ENCODE measurements at places on chromosomes 7 and 10.

GRCh38 chr10:5809527-5810154 is 3.6 kb downstream of the GDI2 start:
- no peak for DNase-seq

DNA sequence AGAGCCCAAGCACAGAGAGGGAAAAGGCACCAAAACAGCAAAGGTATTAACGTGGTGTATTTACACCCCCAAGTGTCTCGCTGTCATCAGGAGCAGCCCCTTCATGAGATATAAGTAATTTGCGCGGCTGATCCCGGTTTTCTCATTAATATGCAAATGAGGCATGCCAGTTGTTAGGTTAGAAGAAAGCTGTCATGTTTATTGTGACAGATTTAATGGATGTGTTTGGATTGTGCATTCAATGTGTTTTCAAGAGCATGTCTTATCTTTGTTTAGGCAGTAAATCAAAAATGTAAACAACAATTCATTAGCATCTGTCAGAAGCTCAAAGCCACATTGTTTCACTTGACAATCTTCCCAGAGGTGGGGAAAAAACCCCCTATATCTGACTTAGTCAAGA is 56.5 kb upstream of the CTBP2 start:
- DNase-seq, result no peak

- no peak for DNase-seq
These were observed 61.7 kb downstream of the DOCK4 start for GRCh38 chr7:112144284-112145059.

DNA sequence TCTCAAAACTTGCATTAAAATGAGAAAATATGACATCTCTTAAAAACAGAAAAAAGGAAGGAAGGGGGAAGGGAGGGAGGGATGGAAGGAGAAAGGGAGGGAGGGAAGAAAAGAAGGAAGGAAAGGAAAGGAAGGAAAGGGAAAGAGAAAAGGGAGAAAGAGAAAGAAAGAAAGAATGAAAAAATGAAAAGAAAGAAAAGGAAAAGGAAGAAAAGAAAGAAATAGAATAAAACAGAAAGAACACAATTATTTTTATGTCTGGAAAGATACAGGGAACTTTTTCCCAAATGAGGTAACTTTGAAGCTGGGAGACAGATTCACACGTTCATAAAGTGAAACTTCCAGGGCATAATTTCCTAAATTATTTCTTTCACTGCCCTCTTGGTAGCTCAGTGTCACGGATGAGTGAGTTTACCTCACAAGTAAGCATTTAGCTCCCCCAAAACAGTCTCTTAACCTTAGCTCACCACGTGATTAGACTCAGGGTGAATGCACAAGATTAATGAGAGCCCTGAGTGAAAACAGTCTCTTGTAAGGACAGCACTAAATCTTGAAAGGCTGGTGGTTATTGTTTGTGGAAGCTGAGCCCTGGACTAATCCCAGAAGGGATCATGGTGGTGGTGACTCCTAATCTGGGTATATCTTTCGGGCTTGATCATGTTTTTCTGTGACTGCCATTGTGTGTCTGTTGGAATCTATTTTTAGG is 74.1 kb upstream of the HDAC9 start:
- no peak for DNase-seq

DNA sequence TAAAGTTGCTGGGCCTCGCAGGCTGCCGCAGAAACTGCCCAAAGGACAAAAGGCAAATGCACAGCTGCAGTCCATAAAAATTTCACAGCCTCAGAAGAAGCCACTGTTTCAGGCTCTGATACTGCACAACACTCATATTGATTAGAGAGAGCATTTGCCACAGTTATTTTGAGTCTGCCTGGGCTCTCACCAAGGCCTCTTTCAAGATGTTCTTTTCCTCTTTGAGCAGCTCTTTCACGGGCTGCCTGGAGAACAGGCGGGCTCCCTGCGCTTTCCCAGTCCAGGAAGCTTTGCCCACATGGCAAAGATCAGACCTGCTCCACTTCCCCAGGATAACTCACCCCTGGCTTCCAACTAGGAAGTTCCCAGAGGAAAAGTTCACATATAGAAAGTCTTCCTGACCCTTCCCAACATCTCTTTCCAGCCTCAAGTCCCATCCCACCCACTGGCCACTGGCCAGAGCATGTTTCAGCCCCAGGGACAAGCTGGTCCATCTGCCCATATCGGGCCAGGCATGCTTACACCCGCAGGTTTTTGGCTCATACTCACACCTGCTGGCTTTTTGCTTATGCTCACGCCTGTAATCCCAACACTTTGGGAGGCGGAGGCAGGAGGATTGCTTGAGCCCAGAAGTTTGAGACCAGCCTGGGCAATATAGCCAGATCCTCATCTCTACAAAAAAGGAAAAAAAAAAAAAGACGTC is 3.3 kb downstream of the SLIT1 start:
- DNase-seq, result no peak

- DNase-seq, result no peak
These were observed 1.4 kb upstream of the ELMO1 start for GRCh38 chr7:37450035-37450434.

DNA sequence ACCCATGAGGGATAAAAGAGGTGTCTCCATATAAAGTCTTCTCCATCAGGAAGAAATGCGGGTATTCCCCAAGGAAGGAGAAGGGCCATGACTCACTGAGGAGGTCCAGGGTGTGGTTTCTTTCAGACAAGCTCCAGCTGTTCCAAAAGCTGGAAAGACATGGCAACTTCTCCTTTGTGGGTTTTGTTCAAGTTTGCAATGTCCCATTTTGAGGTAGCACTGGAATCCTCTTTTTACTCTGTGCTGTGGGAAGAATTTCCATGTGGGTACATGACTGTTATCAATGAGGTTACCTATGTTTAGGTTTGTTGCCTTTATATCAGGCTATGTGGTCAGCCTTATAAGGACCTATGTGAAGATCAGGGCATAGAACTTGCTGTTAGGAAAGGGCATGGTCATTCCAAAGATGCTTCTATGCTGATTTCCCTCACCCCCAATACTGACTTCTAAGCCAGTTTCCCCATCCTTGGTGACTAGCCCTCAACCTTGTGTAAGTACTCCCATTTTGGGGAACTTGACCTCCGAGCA is 697.5 kb downstream of the INHBA start:
- no peak for DNase-seq

DNA sequence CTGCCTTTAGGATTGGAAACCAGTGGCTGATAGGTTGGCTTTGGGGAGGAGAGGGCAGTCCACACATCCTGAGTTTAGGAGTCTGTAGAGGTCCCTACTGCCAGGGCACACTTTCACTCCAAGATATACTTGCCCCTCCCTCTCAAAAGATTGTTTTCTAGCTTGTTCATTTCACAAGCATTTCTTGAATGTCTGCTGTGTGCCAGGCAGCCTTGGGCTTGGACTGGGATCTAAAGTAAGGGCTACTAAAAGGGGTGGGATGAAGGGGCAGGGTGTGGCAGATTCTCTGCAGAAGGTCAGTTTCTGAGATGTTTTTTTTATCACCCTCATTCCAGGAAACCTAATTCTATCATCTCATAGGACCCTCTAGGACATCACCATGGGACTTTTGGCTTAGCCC is 272.4 kb downstream of the SKAP2 start:
- DNase-seq, result no peak

GRCh38 chr10:72318418-72319262 is 36.1 kb downstream of the DNAJB12 start:
- DNase-seq, result no peak

DNA sequence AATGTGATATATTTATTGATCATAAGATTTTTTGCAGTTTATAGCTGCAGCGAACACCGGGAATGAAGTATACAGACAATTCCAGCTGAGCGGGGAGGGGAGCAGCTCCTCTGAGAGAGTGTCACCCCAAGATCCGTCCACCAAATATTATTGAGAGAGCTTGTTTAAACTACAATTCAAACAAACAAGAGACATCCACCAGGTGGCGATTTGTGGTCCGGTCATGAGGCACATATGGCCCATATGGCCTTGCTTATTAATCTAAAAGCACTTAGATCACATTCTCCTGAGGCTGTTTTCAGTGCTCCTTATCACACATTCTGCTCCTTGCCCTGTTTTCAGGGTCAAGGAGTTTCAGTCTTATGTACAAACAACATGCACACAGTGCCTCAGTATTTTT is 83.1 kb downstream of the THSD7A start:
- DNase-seq, result no peak

DNA sequence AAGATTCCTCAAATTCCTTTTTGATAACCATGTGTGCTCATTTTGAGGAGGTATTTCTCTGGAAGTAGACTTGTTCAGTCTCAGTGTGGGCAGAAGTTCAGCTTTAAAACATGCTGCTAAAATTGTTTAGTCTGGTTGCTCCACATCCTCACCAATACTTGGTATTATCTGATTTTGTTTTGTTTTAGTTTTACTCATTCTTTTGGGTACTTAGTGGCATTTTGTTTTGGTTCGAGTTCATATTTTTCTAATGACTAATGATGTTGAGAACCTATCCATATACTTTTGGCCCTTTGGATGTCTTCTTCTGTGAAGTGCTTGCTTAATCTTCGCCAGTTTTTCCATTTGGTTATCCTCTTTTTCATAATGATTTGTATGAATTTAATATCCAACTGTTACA is 694.2 kb upstream of the FZD8 start:
- DNase-seq, result no peak

GRCh38 chr10:114605155-114605797 is 52.8 kb downstream of the ABLIM1 start:
- DNase-seq, result no peak

GRCh38 chr7:137535579-137535978 is 192.0 kb upstream of the PTN start:
- no peak for DNase-seq

- DNase-seq, result no peak
These were observed 100.5 kb downstream of the GLRX3 start for GRCh38 chr10:130236711-130237110.

DNA sequence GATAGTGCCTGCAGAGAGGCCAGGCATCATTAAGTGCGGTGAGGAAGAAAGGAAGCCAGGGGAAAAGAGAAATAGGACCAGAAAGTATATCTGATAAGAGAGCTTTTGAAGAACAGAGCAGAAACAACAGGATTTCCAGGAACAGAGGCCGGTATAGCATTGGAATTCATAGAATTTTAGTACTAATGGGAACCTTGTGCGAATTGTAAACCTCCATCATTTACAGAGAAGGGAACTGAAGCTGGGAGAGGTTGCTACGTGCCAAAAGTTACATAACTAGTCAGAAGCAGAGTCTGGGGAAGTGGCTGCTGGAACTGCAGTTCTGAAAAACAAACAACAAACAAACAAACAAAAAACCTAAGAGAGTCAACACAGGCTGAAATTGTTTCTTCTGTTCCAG is 5.4 kb upstream of the ZMYND11 start:
- no peak for DNase-seq

DNA sequence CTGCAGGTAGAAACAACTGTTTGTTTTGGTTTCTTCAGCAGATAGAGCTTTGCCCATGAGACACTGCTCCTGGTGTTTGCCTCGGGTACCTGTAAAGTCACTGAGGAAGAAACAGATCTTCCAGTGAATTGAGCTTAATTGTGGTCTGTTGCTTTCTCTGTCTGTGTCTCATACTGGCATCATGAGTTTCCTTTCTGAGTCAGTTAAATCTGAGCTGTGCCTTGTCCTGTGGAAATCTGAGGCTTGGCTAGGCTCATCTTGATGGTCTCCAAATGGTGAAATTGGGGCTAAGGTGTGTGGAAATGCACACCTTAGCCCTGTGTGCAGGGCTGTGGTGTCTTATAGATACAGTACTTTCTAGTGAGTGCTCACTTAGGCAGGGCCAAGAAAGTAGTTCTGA is 67.4 kb downstream of the GBF1 start:
- DNase-seq, result no peak

DNA sequence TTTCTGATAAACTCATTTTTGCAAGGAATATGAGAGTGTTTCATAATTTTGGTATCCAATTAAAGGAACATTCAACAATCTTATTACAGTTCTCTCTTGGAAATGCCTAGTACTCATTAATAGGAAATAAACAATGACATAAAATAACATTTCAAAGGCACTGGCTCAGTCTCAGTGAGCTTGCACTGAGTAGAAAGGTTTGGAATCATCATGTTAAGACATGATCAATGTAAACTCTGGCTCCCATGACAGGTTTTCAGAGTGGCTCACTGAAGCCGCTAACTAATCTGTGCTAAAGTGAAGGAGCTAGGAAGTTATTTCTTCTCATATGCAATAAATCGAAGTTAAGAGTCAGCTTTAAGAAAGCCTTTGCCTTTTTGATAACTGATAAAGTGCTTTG is 203.3 kb upstream of the HGF start:
- no peak for DNase-seq

- no peak for DNase-seq
These were observed 1.1 kb downstream of the NDST2 start for GRCh38 chr10:73810358-73810734.

DNA sequence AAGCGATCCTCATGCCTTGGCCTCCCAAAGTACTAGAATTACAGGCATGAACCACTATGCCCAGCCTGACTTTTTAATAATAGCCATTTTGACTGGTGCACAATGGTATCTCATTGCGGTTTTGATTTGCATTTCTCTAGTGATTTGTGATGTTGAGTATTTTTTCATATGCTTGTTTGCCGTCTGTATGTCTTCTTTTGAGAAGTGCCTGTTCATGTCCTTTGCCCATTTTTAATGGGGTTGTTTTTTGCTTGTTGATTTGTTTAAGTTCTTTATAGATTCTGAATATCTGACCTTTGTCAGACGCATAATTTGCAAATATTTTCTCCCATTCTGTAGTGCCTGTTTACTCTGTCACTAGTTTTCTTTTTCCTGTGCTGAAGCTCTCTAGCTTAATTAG is 219.2 kb upstream of the CTBP2 start:
- no peak for DNase-seq

DNA sequence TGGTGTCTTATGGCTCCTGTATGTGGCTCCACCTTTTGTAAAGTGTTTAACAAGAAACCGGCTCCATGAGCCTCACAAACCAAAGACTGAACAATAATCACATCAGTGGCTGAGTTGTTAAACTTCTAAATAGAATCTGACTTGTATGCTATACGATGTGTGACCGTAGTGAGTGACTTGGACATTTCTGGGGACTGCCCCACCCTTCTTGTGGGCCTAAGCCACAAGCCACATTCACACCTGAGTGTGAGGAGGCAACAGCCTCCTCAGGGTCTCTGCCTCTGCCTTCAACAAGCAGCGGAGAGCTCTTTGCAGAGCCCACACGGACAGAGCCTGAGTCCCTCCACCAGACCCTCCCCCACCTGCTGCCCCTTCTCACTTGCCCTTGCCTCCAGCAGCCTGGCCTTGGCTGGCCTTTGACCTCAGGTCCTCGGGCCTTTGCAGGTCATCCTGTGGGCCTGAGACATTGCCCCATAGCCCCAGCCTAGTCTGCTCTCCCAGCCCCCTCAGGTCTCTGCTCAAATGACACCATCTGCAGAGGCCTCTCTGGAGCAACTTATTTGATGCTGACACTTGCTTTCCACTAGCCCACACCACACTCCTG is 156.8 kb upstream of the TNS3 start:
- no peak for DNase-seq

All from posterior cingulate gyrus (tissue), 11 donors.